Islet precursor cell (in vitro differentiated cells): ENCODE measurements at places on chromosomes 5 and 9.

GRCh38 chr5:122300374-122300773 lies 11.7 kb upstream of the SNCAIP start:
- DNase-seq, result no peak

DNA sequence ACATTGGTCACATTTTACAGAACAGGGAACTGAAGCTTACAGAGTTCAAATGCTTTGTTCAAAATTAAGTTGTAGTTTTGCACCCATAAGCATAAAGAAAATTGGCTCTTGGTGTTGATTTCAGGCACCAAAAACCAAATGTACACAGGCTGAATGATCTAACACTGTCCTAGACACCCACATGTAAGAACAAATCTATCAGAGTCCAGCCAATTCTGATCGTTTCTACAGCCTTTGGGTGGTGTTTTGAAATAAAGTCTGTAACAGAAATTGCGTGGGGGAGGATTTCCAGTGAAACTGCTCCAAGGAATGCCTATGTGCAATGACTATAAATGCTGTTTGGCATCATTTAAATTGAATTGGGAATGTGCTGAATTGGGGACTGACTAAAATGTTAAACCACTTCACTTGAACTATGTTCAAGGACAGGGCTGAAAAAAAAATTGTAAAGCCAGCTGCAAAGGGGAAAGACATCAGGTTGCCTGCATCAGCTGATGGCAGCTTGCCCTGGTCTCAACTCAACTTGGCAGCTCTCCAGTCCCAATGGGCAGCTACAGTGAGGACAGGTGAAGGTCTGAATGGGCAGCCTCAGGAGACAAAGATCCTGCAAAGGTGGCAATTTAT lies 92.2 kb upstream of the TRPC7 start:
- no peak for DNase-seq

DNA sequence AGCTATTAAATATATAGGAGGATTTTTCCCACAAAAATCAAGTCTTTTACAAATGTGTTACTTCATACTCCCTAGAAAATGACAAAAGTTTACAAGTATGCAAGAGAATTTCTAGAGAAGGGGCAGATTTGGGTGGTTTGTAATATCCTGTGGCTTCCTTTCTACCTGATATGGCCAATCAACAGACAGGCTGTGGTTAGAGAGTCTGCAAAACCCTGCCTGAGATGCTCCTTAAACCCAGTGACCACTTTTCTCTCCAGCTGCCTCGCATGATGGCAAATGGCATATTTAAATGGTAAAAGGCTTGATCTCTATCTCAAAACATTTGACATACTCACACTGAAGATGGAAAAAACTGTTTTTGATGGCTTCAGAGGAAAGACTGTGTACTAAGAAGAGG lies 550.1 kb upstream of the ZNF462 start:
- no peak for DNase-seq

DNA sequence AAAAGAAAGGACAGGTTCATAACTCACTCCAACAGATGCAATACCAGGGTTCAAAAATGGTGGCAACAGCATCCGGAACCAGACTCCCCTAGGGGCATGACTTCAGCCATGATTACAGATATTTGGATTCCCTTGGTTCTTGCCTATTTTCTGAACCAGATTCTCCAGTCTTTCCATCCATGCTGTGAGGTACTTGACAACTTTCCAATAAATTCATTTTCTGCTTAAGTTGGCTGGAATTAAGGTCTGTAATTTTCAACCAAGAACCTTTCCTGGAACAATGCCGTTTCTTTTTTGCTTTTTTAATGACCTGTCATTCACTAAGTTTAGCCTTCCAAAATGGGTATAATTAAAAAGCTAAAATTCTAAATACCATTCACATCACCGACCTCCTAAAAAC lies 52.2 kb downstream of the SCAI start:
- no peak for DNase-seq

GRCh38 chr5:94467346-94467953 lies 151.0 kb downstream of the KIAA0825 start:
- no peak for DNase-seq

DNA sequence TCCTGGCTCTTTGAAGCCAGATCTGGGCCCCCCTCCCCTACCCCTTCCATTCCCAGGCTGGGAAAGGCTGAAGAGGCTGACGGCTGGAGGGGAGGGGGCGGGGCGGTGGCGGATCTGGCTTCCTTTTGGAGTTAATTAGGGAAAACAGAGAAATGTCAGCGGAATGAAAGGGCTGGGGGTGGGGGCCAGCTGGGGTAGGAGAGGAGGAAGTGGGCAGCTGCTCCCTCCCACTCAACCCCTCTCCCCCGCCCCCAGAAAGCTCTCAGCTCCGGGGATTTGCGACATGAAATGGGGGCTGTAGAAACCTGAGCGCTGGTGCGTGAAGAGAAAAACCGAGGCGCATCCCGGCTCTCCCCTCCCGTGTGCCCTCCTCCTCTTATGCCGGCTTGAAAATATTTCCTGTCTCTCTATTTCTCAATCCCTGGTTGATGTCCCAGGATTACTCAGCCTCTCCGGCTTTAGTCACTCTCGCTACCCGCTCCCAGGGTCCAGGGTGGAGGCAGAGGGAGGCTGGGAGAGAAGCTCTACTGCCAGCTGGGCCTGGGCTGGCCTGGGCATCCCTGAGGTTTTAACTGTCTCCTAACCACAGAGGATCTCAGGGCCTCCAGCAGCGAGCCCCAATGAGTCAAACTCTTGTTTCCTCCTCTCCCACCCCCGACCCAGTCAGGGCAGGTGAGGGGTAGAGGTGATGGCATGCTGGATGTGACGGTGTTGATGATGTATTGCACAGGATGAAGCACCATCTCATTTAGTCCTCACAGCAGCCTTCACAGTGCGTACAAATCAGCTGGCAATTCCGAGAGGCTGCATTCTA lies 20.1 kb downstream of the PCDHGC5 start:
- DNase-seq, result peak; percentile 95

- no peak for DNase-seq
Measured at GRCh38 chr5:17831279-17831678, 197.0 kb downstream of the TAF11L14 start.

DNA sequence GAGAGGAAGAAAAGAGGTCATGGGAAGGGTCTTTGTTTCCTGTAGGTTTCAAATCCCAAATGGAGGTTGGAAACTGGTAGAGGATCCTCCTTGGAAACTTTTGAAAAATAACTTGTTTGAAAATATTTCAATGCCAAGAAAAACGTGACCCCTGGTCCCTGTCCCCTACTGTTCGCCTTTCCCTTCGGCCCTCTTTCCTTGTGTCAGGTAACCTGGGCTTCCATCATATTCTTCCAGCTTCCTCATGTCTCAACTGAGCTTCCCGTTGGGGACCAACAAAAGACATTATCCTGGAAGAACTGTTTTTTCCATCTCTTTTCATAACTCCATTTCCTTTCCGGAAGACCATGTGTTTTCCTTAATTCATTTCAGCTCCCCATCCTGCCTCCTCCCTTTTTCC lies 266.8 kb upstream of the ANKRD55 start:
- no peak for DNase-seq

GRCh38 chr5:31711935-31712592 lies 73.1 kb downstream of the PDZD2 start:
- no peak for DNase-seq
